Kidney epithelial cell (primary cell): ENCODE measurements at places on chromosomes 4 and X.

DNA sequence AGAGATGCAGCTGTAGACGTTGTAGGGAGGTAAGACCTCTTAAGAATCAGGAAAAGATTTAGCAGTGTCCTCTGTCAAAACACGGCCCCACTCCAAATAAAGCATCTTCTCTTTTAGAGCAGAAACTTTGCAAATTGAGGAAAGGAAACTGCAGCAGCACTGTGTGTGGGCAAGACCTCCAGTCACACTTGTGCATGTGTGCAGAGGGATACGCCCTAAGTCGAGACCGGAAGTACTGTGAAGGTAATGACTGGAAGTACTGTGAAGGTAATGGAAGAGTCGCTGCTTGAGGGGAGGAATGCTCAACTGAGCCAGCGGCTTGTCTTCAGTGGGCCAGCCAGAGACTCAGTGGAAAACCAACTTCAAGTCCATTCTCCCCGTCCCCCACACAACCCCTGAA, 46.5 kb downstream of the EGF start:
- no peak for DNase-seq

DNA sequence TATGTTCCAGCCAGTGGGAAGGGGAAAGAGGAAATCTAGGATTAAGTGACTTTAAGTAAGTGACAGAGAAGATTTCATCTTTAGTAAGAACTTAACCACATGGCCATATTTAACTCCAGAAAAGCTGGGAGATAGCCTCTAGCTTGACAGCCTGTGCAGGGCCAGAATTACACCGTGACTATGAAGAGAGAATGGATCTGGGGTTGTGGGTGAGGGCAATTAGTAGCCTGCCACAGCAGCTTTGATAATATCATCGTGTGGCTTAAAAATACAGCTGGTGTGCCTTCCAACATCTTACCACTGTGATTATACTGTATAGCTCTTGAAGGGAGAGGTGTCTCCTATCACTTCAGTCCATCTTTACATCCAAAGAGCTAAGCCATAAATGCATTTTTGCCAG, 57.6 kb upstream of the TBC1D9 start:
- no peak for DNase-seq

GRCh38 chrX:48468247-48468671, 1.8 kb downstream of the SLC38A5 start:
- DNase-seq: no peak

- DNase-seq: no peak
Measured at GRCh38 chr4:61614231-61614630, 414.1 kb downstream of the ADGRL3 start.

DNA sequence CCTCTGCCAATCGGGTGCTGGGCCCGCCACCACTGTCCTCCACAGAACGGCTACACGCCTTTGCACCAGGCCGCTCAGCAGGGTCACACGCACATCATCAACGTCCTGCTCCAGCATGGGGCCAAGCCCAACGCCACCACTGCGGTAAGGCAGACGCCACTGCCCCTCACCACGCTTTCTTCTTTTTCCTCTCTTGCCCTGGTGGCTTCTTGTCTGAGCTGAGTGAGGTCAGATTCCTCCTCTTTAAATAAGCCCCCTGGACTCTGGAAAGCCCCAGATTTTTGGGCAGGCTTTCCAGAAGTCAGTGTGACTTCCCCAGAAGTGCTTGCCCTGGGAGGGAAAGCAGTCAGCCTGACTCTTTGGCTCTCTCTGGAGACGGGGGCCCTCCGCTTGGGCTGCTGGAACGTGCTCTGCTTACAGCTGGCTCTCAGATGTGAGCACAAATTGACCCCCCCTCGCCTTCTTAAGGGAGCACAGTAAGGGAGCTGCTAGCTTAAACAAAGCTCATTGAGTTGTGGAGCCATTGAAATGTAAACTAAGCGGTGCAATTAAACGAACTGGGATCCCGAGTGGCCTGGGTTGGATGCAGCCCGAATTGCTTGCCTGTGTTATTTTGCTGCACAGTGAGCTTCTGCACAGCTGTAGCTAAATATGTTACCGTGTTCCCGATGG, 243.1 kb downstream of the ANK2 start:
- no peak for DNase-seq
